DMS153 (cell line): ENCODE measurements at places on chromosomes 11 and 22.
A peak's percentile ranks its signal among the peaks of the same experiment; 100 is the strongest.

DNA sequence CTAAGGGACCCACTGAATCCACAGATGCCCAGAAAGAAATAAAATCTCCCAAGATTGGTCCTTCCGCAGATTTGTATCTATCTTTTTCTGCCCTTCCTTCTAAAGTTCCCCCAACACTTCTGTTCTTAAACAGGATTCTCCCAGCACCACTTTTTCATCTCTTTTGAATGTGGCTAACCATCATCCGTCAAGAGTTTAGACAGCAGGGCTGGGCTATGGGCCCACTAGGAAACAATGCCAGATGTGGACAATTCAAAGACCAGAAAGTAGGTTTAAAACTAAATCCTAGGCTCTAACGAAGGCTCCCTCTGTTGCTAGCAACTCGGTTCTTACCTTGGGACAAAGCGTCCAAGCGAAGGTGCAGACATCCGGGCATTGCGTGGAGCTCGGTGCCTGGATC, 100.0 kb downstream of the AMBRA1 start:
- DNase-seq, result no peak

DNA sequence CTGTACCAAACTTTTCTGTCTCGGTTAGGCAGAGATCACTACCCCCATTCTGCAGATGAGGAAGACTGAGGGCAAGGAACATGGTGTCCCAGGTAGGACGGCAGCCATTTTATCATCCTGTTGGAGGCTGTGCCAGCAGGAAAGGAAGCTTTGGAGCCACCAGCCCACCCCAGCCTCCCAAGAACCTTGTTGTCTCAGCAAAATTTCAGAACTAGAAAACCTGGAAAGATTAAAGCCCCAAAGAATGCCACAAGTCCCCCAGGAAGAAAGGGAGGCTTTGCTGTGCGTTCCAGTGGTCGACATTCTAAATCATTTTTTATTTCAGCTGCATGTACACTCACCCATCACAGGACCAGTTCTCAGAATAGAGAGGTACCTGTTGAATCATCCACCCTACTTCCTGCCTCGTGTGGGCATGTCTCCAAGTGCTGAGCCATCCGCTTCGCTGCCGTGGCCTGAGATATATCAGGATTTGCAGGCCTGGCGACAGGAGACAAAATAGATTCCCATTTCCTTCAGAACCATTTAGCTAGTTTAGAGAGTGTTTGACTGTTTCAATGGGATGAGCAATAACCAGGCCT, 13.0 kb upstream of the EIF3D start:
- peak; percentile 44 for DNase-seq

GRCh38 chr22:46087816-46088277, 62.5 kb upstream of the PPARA start:
- DNase-seq, result no peak

DNA sequence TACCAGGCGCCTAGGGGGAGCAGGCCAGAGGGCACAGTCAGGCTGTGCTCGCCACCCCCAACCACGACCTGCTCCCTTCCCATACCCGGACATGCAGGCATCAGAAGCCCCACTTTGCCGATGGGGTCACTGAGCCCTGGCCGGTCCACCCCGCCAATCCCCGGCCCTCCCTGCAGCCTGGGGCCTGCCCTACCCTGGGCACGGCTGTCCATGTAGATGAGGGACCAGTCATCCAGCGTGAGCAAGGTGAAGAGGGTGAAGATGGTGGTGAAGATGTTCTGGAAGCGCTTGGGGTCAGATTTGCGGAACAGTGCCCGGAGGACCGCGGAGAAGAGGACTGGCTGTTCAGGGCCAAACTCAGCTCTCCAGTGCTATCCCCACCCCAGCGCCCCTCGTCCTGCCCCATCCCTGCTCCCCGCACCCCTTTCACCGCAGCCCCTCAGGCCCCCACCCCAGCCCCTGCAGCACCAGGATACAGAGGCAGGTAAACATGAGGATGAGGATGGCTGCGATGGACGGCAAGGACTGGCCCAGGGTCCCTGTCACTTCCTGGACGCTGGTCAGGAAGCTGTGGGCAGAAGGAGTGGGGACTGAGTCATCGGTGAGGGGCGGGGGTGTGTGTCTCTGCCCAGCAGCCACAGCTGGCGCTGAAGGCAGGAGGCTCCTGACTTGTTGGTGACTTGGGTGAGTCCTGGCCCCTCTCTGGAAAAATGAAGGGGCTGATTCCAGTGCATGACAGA, 5.5 kb downstream of the CATSPER1 start:
- no peak for DNase-seq

- DNase-seq, result no peak
Measured at GRCh38 chr22:32951076-32951806, 106.9 kb downstream of the SYN3 start.

DNA sequence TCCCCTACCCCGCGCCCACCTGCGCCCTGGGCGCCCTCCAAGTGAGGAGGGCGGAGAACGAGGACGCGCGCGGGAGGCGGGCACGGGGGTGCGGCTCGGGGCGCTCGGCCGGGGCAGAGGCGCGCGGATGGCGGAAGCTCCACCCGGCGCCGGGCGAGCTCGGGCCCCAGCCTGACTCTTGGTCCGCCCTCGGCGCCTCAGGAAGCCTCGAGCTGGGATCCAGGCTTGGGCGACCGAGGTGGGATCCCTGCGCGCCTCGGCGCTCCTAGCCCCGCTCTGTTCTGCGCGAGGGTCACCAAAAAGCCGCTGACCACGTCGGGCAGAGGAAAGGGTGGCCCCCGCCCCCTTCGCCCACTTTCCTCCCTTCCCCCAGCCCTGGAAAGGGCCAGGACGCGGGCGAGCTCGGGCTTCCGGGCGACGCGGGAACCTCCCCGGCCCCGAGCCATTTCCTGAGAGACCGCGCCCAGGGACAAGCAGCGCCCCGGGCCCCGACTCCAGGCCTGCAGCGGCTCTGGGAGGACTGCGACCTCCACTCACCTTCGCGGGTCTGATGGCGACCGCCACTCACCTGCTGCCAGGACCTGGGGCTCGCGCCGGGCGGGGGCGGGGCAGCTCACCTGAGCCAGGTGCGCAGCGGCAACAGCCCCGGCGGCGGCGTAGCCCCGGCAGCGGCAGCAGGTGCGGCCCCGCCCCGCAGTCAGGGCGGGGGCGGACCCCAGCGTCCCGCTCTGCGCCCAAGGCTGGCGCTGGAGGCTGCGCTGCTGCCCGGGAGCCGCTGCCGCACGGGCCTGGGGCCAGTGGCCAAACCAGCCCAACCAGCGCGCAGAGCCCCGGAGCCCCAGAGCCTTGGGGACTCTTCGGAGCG, 2.2 kb upstream of the SIGIRR start:
- peak; percentile 45 for DNase-seq

DNA sequence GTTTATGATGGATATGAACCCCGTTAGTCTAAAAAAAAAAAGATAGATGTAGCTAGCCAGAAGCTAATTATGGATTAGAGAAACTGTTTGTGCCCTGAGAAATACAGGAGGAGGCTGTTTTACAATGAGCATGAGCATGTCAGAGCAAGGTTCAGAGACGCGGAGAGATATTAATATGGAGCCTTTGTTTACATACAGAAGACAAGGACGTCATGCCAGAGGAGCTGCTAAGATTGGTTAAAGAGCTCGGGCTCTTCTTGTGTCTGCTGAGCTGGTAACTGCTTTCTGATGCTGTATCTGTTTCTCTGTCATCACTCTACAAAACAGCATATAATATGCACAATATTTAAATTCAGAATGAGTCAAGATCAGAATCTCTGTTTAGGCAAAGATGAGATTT, 24.9 kb upstream of the CCDC89 start:
- no peak for DNase-seq

- DNase-seq, result no peak
Measured at GRCh38 chr22:48247829-48248228, 1485.4 kb downstream of the TBC1D22A start.

GRCh38 chr11:130180491-130180890, 20.9 kb downstream of the ST14 start:
- DNase-seq, result peak; percentile 45

GRCh38 chr11:77244277-77245027, 57.0 kb downstream of the GDPD4 start:
- DNase-seq, result no peak

DNA sequence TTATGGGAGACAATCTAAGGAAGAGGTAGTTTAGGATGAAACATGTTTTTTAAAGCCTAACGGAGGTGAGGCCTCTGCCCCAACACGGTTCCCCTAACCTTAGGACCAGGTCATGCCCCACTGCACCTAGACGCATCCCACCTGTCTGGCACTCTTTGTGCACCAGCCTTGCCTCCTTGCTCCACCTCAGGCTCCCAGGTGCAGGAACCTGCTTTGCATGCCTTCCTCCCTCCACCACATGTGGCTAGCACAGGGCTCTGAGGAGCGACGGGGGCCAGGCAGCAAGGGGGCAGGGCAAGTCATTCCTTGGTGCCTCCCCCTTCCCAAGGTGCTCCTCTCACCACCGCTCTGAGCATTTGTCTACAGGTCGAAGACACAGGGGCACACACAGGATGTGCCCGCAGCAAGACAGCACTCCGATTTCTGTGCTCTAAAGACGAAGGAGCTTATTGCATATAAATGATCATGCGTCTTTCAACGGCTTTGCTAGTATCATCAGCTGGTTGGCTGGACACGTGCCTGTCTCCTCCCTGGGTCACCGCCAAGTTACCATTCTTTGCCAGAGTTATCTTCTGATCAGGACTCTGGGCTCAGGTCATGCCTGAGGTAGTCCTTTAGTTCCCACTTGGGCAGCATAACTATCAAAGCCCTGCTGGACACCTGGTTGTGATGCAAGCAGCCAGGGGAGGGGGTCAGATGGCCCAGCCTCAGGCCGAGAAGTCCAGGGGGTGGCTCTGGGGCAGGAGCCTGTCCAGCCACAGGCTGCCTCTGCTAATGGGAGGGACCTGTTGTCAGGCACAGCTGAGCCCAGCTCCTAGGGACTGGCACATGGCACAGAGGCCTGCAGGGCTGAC, 172.0 kb upstream of the NTM start:
- no peak for DNase-seq

DNA sequence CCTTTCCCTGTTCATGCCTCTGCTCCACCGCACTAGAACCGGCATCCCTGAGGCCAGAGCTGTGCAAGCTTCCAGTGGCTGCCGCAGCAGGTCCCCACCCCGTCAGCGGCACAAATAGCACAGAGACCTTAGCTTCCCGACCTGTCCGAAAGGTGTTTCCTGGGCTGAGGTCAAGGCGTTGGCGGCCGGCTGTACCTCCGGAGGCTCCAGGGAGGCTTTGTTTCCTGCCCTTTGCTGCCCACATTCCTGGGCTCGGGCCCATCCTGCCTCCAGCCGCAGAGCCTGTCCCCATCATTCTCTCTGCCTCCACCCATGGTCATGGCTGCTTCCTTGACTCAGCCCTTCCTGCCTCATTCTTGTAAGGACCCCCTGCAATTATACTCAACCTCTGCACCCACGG, 31.2 kb downstream of the ARHGAP8 start:
- DNase-seq, result no peak

DNA sequence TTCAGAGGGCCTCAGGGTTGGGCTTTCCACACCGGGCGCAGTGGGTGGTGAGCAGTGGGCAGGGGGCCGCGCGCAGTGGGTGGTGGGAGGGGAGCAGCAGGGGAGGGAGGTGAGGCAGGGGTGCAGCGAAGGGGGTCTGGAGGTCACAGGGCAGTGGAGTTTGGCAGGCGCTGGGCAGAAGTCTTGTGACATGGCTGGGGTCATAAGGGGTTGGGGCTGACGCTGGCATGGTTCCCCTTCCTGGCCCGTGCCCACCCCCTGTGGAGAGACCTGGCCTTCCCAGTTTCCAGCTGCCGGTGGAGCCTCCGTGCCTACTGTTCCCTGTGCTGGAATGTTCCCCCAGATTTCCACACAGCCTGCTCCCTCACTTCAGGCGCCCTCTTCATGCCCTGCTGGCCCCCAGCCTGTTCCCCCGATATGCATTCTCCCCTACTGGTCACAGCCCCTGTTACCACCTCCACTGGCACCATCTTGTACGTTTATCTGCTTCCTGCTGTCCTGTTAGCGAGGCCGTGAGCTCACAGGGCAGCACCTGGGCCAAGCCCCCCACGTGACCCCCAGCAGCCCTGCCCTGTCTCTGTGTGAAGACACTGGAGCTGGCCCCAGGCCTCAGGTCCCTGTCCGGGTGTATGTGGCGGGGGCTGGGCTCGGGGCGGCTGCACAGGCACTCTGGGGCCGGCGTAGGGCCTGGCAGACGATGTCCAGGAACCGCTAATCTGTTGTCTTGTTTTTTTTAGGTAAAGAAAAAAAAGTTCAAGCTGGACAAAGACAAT, 111.6 kb downstream of the KCNQ1OT1 start:
- no peak for DNase-seq

GRCh38 chr22:31935961-31936635, 8.2 kb upstream of the YWHAH start:
- no peak for DNase-seq

- DNase-seq, result no peak
Measured at GRCh38 chr11:65206441-65206841, 24.7 kb downstream of the CAPN1 start.

GRCh38 chr11:16018931-16019330, 337.4 kb downstream of the SOX6 start:
- no peak for DNase-seq

- peak; percentile 75 for DNase-seq
Measured at GRCh38 chr11:128172046-128172878, 415.1 kb downstream of the ETS1 start.

DNA sequence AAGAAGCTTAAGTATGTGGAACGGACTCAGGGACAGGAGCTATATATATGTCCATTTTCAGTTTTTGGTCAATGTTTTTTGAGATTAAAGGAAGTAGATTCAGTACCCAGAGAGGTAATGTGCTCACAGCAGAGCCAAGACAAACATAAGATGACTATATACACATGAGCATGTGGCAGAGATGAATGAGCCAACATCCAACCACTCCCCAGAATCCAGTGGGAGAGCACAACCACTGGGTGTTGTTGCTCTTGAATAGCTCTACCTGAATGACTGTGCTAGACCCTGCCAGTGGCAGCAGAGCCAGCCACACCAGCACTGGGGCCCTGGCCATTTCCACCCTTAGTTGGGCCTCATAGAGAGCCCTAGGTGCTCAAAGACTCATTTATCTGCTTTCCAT, 10.7 kb upstream of the SYTL2 start:
- no peak for DNase-seq

GRCh38 chr11:416051-416756, 1.4 kb upstream of the SIGIRR start:
- no peak for DNase-seq

DNA sequence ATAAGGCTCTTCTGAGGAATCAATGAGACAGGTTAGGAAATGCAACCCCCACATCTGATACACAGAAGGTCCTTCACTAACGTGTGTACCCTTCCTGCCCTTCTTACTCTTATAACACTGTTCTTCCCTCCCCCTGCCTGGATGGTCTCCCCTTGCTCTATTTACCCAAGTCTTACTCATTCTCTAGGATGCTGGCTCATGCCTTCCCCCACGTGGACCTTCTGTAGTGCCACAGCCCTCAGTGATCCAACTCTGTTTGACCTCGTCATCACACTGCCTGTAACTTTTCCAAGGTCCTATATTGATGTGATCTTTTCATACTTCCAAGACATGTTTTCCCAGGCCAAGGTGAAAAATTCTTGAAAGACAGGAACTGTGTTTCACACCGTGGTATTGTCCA, 79.8 kb downstream of the C11orf58 start:
- DNase-seq, result no peak

DNA sequence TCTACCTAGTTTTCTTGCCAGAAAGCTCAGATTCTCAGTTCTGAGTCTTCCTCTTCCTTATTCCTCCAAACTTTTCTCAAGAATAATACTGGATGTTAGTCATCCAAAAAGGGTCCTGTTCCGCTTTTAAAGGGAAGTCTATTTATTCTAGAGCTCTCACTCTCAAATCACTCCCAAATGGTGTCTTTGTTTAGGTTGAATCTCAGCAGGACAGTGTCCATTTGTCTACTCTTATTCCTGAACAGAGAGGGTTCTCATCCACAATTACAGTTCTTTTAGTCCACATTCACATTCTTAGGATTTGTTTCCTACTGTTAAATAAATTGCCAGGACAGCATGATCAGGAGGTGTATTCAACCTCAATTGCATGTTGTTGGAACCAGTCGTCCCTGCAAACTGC, 61.3 kb downstream of the MUC15 start:
- DNase-seq, result no peak
